8988T (cell line): ENCODE measurements at places on chromosomes 4 and X.

GRCh38 chr4:70714079-70714887, 7.5 kb upstream of the RUFY3 start:
- no peak for DNase-seq

GRCh38 chr4:42641161-42641560, 15.7 kb downstream of the ATP8A1 start:
- no peak for DNase-seq

DNA sequence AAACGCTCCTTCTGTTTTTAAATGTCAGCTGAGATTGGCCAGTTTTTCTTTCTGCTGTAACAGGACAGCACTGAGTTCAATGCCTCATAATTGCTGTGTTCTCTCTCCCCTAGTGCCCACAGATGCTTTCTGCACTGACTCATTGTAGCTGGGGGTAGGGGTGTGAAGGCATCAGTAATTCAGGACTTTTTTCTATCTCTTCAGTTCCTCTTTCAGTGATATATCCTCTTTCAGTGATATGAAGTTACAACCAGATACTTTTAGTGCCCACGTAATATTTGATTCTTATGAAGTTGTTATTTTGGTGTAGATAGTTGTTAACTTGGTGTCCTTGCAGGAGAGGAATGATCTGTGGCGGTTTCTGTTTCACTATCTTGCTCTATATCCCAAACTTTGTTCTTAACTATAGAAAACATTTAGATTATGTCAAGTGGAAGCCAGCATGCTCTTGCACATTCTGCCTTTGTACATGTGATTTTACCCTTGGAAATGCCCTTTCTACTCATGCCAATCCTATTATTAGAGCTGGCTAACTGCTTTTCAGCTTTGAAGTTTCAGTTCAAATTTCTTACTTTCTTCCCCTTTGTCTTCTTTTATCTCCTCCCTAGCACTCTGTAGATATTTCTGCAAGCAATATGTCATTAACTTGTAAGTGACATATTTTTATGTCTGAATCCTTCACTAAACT, 1258.4 kb downstream of the FAM133A start:
- no peak for DNase-seq

- no peak for DNase-seq
Measured at GRCh38 chrX:19557822-19558221, 42.5 kb upstream of the MAP3K15 start.

DNA sequence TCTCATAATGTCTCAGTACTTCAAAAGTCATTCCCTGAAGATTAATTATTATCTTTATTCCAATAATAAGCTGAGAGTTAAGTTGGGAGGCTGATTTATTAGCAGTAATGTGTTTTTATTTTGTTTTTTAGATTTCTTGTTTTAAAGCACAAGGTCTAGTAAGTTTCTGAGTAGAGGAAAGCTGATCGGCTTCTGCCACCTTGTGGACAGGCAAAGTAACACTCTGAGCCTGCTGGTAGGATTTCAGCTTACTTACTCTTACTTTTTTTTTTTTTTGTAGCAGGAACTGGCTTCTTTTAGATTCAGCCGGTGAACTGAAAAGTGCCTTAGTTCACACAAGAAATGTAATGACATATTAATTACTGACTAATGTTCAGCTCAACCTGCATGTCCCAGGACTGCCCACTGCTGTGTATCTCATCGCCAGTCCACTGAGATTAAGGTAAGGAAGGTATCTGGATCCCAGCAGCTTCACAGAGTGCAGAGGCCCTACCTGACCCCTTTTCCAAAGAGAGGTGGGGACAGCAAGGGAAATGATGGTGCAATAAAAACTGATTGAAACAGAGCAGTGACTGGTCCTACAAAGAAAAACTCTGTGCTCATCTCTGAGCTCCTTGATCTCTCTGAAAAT, 126.5 kb downstream of the ADGRA3 start:
- DNase-seq = no peak

GRCh38 chrX:143580266-143580665, 55.6 kb downstream of the SLITRK4 start:
- DNase-seq = no peak

- DNase-seq = no peak
Measured at GRCh38 chrX:1239681-1240142, 27.3 kb upstream of the CRLF2 start.

DNA sequence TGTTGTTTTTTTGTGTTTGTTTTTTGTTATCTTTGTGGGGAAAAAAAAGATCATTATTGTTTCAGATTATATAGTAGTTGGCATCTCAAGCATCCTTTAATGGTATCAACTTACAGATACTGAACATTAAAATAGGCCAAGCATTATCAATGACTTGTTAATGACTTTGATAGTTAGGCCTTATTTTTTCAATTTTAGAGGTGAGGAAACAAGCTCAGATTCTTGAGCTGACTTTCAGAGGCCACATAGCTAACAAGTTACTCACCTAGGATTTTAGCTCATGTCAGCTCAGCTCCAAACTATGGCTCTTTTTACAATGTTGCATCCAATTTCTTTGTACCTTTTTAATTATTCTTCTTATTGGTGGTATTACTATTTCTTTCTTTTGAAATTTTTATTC, 471 bp upstream of the PLAC8 start:
- DNase-seq = no peak

DNA sequence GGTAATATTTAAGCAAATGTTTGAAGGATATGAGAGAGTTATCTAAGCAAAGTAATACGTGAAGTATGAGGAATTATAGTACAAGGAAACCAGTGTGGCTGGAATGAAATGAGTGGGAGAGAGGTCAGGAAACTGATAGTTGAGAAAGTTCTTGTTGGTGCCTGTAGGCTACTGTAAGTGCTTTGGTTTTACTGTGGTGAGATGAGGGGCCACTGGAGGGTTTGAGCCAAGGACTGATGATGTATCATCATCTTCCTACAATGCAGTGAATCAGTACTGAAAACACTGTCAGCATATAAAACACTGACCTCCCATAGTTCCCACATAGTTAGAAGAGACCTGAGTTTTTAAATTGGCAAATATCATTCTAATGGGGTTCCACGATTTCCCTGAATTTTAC, 367.5 kb upstream of the CTSO start:
- no peak for DNase-seq

DNA sequence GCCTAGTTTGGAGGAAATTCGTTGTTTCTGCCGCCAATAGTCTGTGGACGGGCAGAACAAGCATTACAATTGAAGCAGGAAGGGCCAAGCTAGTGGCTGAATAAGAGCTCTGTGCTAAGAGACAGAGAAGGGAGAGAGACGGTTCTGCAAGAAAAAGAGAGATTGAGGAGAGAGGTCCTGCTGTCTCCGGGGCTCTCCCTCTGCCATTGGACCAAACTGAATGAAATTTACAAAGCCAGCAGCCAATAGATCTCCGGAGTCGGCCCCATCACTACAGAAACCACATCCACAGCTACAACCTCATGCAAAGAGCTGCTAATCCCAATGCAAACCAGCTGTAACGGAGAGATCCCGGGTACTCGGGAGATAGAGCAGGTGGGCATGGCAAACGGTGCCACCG, at the start of gene NLGN4X:
Gene NLGN4X, minus strand, starts transcription at position 148 of the 400 bp plus-strand sequence. CDS start 77,401 bp downstream, outside the sequence.
- no peak for DNase-seq

DNA sequence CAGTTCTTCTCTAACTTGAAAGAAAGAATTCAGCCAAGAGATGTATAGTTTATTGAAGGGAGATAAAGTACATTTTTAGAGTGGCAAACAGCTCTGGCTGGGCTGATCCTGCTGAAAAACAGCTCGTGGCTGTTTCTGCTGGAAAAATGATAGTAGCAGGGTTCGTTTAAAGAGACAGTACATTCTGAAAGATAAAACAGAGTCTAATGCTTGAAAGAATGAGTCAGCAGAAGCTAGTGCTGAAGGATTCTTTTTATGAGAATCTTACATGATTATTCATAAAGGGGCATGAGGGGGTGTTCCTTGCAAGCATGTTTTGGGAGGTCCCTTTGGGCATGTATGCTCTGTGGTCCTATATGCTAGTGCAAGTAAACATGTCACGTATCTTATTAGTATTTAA, 790.0 kb downstream of the PCDH18 start:
- DNase-seq = no peak

- DNase-seq = no peak
Measured at GRCh38 chrX:45758738-45759397, 558.2 kb upstream of the DIPK2B start.

GRCh38 chrX:112947981-112948615, 107.5 kb upstream of the AMOT start:
- DNase-seq = no peak

DNA sequence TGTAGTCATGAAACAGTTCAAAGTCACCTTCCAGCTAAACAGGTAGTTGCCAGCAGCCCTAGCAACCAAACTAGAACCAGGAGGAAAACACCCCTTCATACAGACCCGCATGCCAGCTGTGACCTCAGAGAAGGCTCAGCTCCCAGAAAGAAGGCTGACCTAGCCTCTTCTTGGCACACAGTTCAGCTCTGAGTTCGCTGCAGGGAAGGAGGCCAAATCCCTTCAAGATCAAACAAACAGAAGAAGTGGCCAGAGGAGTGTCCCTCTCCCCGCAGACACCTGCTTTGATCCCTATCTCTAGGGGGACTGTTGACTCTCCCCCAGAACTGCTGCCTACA, 56.0 kb downstream of the HADH start:
- DNase-seq = no peak

DNA sequence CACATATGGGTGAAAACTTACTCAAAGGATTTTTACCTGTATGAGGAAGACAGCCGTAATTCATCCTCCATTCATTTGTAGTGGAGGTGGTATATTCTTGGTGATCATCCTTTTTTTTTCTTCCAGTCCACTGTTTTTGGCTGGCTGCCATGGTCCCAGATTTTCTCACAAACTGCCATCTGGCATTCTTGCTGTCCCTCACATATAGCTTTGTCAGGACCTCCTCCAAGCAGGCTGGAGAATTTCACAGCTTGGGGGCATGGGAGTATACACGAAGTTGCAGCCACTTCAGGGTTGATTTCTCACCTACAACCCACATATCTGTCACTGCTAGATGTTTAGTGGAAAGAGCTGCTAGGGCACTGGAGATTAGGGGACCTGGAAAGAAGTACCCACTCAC, 401.0 kb downstream of the IL1RAPL1 start:
- no peak for DNase-seq
